ENCODE measurements at places on chromosomes 5 and 9. TPM values are rescaled to one million over a fixed set of nuclear protein-coding genes. Genes with fewer than 3 reads are reported as not detected.
A peak's percentile ranks its signal among the peaks of the same experiment; 100 is the strongest.

DNA sequence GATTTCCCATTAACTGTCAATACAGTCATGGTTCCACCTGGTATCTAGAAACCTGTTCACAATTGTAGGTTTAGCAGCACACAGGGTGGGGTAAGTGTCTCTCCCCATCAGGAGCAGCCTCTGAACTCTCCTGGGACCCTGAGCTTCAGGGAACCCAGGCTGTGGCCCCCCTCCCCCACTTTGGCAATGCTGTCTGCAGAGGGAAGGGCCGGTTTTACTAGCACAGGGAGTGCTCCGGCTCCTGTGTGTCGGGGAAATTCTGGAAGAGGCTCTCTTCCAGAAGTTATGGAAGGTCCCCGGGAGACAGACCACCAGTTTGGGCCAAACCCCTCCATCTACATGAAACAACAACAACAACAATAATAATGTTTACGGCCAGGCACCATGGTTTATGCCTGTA, 9.9 kb downstream of the DAB2IP start:
- no peak for DNase-seq

DNA sequence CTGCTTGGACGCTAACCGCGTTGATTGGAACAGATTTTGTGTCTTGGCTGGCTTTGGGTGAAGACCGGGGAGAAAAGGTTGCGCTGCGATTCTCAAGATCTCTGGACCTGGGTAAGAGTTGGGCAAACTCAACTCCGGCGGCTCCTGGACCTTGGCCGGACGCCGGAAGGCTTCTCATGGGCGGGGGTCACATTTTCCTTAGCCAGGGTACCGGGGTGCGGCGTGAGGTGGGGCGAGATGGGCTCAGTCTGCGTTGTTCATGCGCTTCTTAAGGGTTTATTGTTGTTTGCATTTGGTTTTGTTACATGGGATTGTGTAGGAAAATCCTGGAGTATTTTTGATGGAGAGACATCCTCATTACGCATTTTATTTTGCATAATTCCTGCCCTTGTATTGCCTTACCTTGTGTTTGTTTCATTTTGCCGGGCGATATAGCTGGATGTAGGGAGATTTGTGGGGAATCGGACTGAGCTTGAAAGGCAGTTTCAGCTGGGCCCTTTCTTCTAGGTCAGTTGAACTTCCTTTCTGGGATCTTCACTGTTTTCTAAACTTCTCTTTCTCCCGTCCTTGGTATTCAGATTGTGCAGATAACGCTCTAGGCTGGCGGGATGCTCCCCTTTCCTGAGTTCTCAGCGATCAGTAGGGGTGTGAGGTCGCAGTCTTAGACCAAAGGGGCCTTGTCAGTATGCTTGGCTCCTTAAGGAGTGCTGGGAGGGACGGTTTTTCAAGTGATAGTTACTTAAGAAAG, 524 bp downstream of the MEGF10 start:
- peak; percentile 44 for DNase-seq

DNA sequence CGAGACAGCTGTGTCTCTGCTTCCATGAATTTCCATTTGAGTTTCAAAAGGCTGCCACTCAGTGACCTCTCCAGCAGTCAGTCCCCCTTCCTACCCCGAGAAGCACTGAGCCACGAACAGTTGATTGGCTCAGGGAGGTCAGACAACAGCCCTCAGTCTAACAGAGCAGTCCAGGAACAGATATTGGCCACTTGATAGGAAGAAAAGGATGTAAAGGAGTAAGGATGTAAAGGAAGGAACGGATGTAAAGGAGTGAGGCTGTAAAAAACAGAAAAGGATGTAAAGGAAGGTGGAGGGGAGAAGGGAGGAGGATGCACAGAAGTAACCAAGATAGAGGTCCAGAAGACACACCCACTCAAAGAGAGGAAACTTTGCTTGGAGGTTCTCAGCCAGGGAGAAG, 3.2 kb upstream of the NR4A3 start:
- peak; percentile 27 for DNase-seq

GRCh38 chr5:32298059-32298415, 14.7 kb downstream of the MTMR12 start:
- DNase-seq: peak; percentile 70

DNA sequence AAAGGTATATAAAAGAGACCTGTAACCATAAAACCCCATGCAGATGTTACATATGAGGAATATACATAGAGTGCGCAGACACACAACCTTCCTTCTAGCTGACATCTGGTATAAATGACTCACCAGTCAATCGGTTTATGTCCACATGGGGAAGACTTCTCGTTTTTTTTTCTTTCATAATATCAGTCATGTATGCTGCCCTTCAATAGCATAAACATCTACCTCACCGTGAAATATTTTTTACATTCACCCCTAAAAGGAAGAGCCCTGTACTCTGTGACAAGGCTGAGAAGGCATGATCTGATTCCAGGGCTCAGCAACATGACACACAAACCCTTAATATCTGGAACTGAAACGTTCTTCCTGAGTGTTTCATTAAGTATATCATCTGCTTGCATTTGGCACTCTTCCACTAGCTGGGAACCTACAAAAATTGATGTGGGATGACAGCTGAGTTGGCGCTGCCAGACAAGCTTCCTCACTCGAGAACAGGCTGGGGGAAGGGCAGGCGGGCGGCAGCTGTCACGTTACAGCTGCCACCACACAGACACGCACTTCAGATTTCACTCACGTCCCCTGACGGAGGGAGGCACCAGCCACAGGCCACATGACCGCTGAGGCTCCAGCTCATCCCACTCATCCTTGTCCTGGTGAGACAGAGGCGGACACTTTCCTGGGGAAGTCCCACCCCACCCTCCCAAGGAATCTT, 74.2 kb downstream of the SHB start:
- DNase-seq: peak; percentile 100

GRCh38 chr9:121484651-121485446, 14.8 kb downstream of the GGTA1 start:
- DNase-seq: no peak

The AGTPBP1 gene
- 6.2 TPM for total RNA-seq

GRCh38 chr5:56607551-56607950, 207.8 kb upstream of the MAP3K1 start:
- no peak for DNase-seq

The SNCB gene
- total RNA-seq: 0.16 TPM

DNA sequence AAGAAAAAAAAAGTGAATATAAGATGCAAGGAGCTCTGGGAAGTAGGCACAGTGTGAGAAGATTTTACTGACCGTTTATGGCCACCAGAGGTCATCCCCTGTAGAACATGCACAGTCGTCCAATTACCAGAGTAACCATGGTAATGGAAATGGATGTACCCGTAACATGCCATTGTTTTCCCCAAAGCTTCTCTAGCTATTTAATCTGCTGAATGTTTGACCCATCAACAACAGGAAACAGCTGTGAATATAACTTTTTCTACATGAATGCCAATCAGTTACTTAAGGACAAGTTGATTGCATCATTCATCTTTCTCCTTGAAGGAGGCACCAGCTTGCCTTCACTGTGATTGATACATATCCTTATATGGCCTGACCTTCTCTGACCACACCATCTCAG, 1967.0 kb upstream of the CDH9 start:
- peak; percentile 4 for DNase-seq

All from myocyte (in vitro differentiated cells).